Activated CD4-positive, alpha-beta T cell treated with anti-CD3 and anti-CD28 coated beads for 36 hours (primary cell): ENCODE measurements at places on chromosomes 2 and 18. TPM values are rescaled to one million over a fixed set of nuclear protein-coding genes. Genes with fewer than 3 reads are reported as not detected.

The CBLN2 gene
- not detected for total RNA-seq

GRCh38 chr2:86808315-86809161 is 17.8 kb upstream of the CD8A start:
- peak; percentile 95 for DNase-seq

The CD8B2 gene
- 0.11 TPM for total RNA-seq

- no peak for DNase-seq
These were observed 281.5 kb downstream of the AFF3 start for GRCh38 chr2:99860720-99861375.

The NGEF gene
- 1.5 TPM for total RNA-seq

DNA sequence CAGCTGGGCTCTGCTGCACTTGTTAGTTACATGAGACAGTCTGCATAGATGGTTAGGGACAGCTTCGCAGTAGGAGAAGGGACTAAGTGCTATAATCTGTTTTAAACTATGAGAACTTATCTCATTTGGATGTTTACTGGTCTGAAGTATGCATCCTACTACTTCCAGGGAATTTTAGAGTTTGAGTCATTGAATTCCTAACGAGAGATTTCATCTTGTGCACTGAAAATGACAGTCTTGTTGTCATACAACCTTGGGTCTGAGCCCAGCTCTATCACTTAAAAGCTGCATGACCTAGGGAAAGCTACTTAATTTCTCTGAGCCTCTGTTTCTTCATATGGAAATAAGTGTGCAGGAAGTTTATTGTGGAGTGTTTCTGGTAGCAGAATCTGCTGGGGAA is 78.4 kb downstream of the TRIM43 start:
- no peak for DNase-seq

DNA sequence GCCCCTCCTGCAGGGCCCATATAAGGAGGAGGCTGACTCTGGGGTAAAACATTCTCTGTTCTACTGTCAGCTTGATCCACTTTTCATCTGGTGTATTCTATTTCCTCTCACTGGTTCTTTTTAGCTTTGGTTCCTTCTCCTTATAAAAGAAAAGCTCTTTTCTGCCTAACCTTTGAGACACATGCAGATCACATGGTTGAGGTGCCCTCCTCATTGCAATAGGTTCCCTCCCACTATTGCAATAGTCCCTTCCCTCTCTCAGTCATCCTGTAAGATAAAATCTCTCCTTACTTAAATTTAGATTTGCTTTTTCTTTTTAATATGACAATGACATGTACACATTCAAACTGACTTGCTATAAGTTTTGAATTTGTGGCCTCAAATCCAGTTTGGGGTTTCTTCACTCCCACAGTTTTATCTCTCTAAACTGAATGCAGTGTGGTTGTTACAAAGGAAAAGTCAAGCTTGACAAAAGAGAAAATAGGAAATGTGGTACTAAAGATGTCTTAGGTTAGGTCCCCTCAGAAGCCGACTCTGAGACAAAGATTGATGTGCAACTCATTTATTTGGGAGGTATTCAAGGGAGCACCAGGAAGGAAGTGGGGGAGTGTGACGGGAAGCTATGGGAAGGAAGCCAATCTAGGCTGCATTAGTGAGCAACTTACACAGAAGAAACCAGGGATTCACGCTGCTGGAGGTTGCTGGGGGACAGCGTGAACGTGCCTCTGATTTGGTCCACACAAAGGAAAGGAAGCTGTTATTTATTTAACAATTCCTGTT is 127.6 kb upstream of the LINC00305 start:
- no peak for DNase-seq

The TMEFF2 gene
- total RNA-seq: not detected

The PAIP2B gene
- 3.0 TPM for total RNA-seq

DNA sequence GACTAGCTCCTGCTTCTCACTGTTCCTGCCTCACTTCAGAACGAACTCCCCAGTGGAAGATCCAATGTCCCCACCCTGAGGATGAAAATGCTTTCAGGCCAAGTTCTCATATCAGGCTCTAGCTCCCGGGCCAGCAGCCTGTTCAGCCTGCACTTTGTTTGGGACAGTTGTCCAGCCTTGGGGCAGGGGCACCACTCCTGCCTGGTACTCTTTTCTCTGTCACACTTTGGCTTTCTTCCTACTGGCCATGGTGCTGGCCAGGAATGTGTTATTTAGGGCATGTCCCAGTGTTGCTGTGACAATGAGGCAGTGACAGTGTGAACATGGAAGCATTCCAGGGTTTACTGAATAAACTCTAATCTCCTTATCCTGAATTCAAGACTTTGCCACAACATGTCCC is 154.1 kb downstream of the GALNT14 start:
- DNase-seq: no peak

DNA sequence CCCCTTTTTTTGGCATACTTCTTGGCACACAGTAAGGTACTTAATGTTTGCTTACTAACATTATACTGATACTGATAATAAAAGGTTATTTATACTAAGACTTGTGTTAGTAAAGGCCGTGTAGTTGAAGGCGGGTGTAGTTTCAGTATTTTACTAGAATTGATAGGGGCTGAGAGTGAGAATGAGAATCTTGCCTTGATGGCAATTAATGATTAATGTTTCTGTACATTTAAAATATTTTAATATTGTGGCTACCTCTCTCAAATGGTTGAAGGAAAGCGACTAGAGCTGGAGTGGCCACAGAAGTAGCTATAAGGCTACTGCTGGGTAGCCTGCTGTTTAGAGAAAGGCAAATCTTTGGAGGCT is 29.3 kb downstream of the PELI1 start:
- no peak for DNase-seq

DNA sequence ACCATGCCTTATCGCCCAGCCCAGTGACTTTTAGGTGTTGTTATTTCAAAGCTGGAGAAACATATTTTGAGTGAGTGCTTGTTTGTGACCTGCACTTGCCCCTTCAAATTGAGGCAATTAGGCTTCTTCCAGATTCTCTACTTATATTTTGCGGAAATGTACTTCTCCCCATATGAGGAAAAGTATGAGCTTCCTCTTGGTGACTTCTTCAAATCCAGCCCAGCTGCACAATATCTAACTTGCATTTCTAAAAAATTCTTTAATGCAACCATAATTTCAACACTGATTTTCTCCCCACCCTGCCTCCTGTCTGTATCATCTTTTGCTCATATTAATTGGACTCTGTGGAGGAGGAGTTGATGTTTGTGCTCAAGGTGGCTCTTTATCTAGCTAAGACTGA is 391.2 kb upstream of the POU3F3 start:
- no peak for DNase-seq

GRCh38 chr2:202375033-202375608 is 1.0 kb upstream of the BMPR2 start:
- peak; percentile 72 for DNase-seq

The FAM168B gene
- 59.8 TPM for total RNA-seq

DNA sequence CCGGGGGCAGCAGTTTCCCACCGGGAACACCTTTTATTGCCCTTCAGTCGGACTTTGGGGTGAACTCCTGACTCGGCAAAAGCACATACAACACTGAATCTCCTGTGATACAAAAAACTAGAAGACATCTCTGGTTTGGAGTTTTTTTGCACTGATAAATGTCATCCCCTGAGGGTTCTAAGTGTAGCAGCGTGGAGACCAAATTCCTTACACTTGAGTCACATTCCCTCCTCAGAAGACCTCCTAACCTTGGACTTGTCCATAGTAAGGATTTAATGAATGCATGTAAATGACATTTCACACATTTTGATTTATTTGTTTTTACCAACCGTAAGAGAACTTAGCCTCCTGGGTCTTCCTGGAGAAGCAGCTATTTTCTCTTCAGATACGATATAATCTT is 54.0 kb upstream of the GPR45 start:
- no peak for DNase-seq

DNA sequence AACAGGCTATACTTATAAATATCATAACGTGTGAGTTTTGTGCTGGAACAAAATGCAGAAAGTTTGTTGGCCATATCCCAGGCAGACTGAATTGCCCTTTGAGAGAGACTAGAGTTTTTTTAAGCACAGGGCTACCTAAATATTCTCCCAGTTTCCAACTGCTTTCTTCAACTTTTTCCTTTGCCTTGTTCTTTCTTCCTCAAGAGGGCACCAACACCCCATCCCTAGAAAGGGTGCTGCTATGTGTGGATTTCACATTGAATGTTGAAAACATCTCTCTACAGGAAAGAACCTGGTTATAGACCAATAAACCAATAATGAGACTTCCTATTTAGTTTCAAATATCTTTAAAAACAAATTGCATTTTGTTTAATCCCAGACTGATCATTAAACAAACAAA is 87.9 kb downstream of the ICOS start:
- DNase-seq: peak; percentile 50

GRCh38 chr2:69067866-69068265 is 54.9 kb downstream of the ANTXR1 start:
- no peak for DNase-seq

DNA sequence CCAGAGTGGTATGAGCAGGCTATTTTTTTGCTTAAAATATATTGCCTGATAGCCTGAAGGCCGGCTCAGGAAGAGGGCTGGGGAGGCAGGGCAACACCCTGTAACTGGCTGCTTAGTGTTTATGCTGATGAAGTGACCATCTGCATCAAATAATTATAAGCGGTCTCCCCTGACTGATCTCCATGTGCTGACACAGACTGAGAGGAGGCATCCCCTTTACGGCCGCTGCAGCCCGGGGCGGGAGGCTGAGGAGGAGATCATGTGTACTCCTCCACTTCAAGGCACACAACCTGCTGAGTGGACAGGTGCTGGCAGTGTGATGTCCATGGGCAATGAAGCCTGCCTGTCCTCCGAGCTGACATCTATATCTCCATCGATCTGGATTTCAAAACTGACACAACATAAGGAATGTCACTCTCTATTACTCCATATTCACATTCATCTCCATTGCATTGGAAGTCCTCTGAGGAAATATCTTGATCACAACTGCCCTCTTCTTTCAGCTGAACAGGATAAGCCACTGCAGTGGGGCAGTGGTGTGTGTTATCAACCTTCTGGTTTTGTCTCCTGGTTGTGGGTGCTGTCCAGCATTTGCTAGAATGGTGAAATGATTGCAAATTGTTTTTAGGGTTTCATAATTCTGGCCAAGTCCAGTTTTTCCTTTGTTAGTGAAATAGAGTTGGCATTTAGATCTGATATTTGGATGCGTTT is 143.5 kb downstream of the AQP4 start:
- DNase-seq: no peak

GRCh38 chr2:51084750-51085149 is 52.8 kb upstream of the NRXN1 start:
- DNase-seq: no peak

GRCh38 chr18:425106-425745 is 75.3 kb downstream of the COLEC12 start:
- DNase-seq: no peak

DNA sequence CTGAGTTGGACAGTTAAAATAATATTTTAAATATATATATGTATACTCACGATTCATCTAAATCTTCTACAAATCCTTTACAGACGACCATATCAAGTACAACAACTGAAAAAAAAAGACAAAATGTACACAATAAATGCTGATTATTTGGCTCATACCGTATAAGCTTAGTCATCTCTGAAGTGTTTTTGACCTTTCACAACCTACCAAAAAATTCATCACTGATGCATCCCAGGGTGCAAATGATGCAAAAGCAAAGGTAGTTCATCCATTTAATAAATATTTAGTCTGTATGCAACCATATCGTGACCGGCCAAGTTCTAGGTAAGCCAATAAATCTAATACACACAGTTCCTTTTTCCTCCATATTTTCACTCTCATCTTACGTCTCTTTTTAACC is 1.1 kb downstream of the TMX3 start:
- no peak for DNase-seq

- no peak for DNase-seq
These were observed 12.9 kb upstream of the IKZF2 start for GRCh38 chr2:213164263-213164662.
